ENCODE measurements at places on chromosomes 13 and 19.
A peak's percentile ranks its signal among the peaks of the same experiment; 100 is the strongest.

DNA sequence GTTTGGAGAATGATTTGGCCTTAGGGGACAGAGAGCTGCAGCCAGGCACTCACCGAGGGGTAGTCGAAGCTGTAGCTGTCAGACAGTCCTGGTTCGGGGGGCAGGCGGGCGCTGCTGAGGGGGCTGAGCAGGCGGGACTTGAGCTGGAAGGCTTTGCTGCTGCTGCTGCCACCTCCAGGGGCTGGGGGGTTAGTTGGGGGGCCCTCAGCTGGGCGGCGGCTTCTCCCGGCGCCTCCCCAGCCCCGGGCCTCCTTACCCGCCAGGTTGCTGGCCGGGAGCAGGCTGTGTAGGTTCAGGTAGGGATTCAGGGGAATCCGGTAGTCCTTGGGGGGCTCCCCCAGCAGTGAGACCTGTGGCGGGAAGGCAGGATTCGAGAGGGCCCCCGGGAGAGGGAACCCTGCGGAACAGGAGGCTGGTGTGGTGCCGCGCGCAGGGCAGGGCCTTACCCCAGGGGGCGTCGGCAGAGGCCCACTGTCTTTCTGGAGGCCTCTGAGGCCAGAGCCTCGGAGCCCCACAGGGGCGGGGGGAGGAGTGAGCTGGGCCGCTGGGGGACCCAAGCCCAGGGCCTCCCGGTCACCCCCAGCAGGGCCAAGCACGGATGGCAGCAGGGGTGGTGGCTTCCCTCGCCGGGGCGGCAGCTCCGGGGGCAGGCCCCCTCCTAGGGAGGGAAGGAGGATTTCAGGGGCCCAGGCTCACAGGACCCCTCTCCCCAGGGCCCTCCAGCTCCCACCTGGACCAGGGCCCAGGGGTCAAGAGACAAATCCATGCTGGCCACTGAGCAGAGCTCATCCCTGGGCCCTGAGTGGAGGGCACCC is 5.0 kb upstream of the FDX2 start:
- DNase-seq = no peak

DNA sequence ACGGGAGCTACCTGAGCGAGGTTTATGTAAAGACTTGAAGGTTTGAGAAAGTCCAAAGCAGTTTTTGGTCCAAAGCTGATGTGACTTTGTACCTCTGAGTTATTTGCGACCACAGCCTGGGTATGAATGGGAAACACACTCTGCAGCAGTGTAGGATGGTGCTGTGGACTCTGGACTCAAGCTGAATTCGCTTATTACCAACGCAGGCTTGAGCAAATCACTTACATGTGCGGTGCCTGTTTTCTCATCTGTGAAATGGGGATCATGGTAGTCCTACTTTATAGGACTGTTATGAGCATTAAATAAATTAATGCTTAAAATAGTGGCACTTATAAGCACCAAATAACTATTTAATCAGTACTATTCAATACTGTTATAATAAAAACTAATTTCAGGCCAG is 176.5 kb downstream of the PAN3 start:
- no peak for DNase-seq

GRCh38 chr13:21676611-21677021 is 5.7 kb downstream of the FGF9 start:
- peak; percentile 25 for DNase-seq

- DNase-seq = no peak
Observed at GRCh38 chr13:95267662-95268342, 33.4 kb downstream of the ABCC4 start.

DNA sequence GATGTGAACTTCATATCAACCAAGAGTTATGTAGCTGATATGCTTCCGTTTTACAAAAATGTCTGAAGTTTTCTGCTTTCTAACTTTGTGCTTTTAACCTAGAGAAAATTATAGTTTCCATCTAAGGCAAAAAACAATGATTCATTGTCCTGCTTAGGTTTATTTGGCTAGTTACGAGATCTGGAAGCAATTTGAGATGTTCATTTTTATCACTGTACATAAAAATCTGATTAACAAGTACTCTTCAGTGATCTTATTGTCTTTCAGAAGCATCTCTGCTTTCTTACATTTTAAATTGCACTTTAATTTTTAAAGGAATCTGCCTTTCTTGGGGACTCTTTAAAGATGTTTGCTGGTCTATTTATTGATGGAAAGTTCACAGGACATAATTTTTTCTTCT is 188.1 kb downstream of the RFC3 start:
- DNase-seq = no peak

GRCh38 chr13:66329988-66330451 is 900.1 kb downstream of the PCDH9 start:
- DNase-seq = no peak

GRCh38 chr19:29402563-29402962 is 123.2 kb upstream of the VSTM2B start:
- DNase-seq = no peak

GRCh38 chr19:58400316-58400915 is 5.0 kb downstream of the RNF225 start:
- DNase-seq = no peak

DNA sequence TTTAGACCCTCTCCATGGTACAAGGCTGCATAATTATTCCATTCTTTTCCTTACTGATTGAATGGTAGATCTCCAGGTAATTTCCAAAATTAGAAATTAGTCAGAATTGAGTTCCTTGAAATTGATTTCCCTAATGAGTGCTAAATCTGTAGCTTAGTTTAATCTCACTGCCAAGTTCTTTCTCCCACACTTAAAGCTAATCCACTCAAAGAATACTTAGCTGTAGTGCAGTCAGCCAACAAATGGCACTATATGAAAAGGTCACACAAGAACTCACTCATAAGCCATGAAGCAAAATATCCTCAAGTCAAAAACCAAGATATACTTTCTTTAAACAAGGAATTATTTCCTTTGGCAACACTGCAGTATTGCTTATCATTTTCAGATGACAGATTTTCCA is 62.0 kb downstream of the XPO4 start:
- no peak for DNase-seq

DNA sequence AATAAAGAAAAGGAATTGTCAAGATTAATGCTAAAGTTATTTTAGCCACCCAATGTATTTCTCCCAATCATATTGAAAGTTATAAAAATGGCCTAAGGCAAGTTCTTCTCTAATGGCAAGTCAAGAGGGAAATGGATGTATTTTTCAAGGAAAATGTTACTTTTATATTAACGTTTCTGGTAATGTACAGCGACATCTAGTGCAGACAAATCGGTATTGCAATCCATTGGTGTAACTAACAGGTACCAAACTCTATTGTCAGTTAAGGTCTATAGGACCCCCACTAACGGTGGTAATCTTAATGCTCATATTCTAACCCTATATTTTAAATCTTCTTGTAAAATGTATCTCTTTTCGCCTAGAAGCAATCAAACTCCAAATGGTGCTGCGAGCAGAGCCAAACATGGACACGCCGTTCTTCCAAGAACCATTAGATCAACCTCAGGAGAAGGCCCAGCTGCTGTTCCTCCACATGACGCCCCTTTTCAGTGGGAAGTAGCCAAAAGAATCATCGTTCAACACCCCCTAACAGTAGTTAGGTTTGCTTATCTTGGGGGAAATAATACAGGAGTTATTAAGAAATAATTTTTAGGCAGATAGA is 98.5 kb upstream of the PABPC3 start:
- peak; percentile 37 for DNase-seq

DNA sequence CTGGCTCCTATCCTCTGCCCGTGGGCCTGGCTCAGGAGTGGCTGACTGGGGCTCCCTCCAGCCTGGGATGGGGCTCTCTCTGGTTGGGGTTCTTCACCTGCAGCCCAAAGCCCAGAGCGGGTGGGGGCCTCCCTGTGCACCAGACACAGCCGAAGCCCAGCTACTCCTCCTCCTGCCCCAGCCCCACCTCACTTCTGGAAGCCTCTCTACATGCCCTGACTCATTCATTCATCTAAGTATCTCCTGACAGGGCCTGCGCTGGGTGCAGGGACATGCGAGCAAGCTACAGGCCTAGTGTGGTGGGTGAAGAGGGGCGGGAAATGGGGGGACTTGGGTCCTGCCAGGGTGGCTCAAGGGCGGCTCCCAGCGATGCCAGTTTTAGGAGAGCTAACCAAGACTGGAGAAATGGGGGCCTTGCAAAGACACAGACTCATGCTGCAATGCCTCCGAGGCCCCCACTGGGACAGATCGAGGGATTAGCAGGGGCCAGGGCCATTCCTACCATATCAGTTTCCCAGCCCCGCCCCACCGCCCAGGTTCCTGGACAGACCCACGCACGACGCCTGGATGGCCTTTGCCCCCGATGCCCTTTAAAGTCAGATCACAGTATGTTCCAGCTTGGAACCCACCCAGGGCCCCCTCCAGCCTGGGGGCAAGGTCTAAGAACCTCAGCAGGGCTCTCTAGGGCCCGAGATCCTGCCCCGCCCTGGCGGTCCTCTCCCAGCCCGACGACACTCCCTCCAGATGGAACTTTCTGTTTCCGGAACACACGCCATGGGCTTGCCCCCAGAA is 12.6 kb downstream of the LSM4 start:
- DNase-seq = peak; percentile 10

DNA sequence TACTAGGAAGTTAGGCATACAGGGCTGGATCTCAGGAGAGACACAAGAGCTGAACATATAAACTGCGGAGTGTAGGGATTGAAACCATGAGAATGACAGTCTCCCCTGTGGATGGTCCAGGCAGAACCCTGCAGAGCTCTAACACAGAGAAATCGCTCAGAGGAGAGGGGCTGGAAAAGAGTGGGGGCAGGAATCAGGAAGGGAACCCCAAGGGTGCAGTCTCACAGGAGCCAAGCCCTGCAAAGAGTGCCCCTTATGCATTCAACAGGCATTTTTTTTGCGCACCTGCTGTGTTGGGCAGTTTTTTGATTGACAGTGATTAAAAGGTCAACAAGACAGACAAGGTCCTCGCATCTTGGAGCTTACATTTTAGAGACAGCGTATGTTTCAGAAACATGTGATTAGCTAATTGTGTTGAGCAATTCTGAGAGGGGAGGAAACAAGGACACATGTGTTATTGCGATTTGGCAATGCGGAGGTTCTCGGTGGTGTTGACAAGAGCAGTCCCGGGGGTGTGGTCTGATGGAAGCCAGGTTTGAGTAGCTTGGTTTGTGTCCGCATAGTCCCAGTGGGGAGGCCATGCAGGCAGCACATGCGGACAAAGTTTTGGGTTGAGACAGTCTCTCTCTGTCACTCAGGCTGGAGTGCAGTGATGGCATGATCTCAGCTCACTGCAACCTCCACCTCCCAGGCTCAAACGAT is 182.6 kb upstream of the IRS2 start:
- DNase-seq = no peak

DNA sequence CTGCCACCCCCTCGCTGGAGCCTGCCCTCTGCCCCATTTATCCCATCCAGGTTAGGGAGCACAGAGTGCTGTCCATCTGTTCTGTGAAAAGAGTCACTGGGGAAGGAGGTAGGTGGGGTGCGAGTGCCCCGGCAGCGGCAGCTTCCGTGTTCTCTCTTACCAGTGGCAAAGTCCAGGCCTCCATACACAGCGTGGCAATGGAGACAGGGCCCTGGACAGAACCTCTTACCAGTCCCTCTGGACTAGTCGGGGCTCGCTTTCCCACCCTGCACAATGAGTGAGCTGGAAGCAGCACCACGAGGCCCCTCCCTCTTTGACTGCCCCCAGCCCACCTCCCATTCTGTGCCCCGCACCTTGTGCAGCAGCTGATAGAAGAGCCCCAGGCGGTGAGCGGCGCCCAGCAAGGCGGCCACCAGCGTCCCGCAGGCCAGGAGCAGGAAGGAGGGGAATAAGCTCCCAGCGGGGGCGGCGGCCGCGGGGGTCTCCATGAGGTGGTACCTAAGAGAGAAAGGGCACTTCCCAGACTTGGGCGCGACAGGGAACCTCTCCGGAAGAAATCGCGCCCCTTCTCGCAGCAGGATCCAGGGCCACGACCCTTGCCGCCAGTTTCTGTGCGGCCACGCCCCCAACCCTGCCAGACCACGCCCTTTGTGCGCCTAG is 17.5 kb downstream of the SYDE1 start:
- DNase-seq = no peak

Data from GM13977 (cell line).